ENCODE measurements at places on chromosomes 4 and X.

DNA sequence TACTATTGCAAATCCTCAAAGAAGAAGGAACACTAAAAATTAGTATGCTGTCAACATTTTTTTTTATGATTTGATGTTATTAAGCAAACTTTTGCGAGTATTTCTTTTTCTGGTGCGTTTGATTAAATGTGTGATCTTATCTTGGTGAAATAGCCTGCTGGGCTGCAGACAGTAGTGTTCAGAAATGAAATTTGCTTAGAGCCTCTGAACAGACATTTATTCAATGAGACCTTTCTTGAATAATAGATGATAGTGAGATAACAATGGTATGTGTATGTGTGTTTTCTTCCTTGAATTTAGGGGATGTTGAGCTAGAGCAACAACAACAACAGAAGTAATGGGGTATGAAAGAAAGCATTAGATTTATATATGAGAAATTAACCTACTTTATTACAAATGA lies 12.7 kb downstream of the ADGRL3 start:
- DNase-seq: no peak

GRCh38 chr4:140019619-140020347 lies 134.2 kb downstream of the MAML3 start:
- peak; percentile 27 for DNase-seq

DNA sequence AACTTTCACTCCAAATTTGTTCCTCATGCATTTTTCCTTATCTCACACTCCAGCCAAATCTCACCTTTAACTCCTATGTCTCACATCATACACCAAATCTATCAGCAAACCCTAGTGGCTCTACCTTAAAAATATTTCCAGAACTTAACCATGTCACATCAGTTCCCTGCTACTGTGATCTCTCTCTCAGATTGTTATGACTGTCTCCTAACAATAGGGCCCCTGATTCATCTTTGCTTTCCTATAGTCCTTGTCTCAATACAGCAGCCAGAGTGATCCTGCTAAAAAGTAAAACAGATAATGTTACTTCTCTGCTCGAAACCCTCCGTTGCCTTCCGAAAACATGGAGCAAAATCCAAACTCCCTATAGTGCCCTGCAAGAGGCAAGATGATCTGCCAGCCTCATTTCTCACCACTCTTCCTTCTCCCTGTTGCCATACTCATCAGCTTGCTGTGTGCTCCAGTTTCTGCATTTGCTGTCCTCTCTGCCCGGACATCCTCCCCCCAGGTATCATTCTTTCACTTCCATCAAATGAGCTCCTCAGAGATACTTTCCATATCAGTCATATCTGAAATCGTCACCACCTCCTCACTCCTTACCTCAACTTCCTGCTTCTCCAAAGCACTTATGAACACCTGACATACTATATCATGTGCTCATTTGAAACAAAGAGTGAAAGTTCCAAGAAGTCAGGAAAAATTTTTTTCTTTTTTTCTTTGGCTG lies 293.4 kb upstream of the NR3C2 start:
- no peak for DNase-seq

DNA sequence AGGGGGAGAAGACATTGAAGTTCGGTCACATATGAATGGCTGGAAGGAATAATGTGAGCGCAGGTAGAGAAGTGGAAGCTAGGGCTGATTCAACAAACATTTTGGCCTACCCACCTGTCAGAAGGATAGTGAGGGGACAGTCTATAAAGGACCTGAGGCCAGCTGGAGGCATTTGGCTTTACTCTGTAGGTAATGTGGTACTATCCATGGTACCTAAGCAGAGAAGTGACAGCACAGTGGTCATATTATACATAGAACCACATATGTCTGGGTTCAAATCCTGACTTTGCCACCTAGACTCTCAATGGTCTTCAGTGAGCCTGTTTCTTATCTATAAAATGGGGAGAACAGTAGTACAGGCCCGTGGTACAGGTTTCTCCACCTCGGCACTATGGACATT lies 257.1 kb downstream of the EVC2 start:
- no peak for DNase-seq

- DNase-seq: no peak
Observed at GRCh38 chrX:119398587-119398973, 556 bp upstream of the SLC25A43 start.

GRCh38 chr4:110138551-110138950 lies 59.9 kb downstream of the ELOVL6 start:
- DNase-seq: no peak

DNA sequence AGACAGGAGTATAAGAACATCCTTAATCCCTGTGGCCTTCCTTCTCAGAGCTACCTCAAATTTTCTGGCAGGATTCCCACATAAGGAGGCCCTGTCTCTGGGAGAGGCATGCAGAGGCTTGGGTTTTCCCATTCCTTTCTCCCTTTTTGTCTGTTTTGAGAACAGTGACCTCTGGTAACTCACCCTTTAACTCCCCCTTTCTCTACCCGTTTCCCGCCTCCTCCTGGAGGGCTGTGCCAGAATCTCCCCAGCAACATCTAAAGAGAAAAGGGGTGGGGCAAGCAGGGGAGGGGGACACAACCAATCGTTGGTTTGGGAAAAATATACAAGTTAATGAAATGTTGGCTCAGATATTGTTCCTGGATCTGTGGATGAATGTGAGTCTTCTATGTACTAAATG lies 303.7 kb upstream of the IRS4 start:
- DNase-seq: no peak

DNA sequence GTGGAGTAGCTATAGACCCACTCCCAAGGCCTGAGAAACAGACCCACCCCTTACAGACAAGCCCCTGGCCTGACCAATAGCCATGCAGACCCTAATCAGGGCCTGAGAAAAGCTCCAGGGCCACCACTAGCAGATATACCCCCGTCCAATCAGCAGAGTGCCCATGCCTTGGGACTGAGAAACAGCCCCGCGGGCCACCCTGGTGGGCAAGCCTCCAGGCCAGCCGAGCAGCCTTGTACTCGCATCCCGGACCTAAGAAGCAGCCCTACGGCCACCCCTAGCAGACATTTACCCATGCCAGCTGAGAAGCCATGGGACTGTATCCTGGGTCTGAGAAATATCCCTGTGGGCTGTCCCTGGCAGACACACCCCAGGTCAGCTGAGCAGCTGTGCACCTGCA lies 436.5 kb downstream of the SMARCA1 start:
- DNase-seq: no peak

DNA sequence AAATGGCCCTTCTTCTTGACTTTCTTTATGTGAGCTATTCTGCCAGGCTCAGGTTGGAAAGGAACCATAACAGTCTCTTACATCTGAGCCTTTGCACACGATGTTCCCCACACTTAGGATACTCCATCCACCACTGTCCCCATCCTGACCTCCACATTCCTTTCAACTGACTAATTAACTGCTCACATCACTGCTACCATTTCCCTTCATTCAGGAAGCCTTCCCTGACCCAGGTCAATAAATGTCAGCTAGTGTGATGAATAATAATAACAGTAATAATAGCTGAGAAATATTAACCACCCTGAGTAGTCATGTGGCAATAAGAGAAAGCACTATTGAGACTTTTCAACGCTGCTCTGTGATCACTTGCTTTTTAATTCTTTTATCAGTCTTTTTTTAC lies 291.7 kb downstream of the KCNIP4 start:
- no peak for DNase-seq

DNA sequence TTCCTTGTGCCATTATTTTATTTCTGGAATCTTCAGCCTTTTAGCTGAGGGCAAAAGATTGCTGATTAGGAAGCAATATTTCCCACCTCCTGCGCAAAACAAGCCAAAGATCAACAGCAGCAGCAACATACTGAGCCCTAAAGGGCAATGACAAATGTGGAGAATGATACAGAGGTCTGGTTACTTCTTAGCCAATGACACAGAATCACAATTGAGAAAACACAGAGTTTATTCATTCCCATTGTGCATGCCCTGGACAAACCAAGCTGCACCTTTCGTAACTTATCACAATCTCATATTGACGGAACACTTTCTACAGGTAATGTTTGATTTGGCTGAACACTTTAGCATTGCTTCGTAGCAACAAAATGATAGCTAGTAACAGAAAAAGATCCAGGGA lies 13.4 kb downstream of the F9 start:
- no peak for DNase-seq
